ENCODE measurements at places on chromosomes 2 and 18.

GRCh38 chr2:231378026-231378722 is 17.3 kb upstream of the B3GNT7 start:
- DNase-seq: peak; percentile 53

DNA sequence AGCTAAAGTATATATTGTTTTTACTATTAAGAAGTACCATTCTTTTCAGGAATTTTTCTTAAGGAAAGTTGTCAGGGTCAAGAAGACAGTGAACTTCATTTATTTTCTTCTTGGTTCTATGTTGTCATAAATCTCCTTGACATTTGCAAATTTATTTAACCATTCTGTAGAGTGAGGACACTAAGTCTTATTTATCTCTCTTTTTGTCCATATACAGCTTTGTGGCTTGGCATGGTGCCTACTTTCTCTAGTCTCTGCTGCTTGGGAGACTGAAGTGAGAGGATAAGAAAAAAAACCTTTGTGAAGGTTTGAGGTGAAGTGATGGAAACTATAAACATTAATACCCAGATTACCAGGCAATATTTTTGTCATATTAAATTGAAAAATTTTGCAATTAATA is 1389.4 kb downstream of the SUCLG1 start:
- no peak for DNase-seq

DNA sequence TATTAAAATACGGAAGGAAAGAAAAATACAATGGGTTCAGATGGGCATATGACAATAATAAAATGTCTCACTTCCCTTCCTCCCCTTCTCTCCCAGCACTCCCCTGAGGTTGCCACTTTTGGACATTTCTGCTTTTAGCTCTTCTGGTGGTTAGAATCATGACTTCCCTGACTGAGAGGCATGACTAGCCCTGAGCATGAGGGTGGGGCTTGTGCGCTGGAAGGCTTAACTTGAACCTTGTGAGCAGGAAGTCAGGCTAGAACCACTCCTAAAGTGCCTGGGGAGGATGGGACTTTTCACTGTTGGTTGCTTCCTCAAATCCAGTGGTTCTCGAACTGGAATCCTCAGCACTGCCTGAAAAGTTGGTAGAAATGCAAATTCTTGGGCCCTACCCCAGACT is 19.7 kb upstream of the ARHGAP25 start:
- no peak for DNase-seq

GRCh38 chr2:24317491-24317920 is 42.8 kb downstream of the ITSN2 start:
- DNase-seq: no peak

DNA sequence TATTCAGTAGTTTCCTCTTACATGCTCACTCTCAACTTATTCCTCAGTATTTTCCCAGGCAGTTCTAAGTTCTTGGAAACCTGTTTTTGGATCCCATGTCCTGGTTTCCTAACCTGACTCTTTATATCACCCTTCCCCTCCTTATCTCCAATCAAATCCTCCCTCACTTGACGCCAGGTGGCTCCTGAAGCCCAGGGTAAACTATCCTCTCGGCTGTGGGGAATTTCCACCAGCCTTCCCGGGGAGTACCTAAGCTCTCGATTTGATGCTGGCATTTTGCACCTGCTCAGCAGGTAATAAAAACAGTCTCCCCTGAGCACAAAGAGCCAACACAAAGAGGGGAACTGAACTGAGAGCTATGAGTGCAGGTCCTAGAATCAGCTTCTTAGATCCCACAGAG is 538.0 kb downstream of the SLC4A3 start:
- peak; percentile 39 for DNase-seq

DNA sequence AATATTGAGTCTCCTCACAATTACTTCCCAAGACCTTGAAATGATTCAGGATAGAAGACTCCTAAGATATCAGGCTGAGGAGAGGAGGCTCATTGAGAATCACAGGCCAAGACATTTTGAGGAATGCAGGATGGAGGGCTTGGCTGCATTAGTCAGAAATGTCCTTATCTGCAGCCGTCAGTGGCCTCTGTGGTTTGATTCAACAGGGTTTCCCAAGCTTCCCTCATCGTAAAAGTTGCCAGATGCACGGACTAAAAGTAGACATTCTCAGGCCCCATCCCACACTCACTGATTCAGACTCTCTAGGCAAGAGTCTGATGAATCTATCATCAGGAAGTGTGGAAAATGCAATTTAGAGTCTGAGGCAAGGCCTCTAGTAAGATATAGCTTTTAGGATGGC is 34.0 kb upstream of the TMEM178A start:
- no peak for DNase-seq

- DNase-seq: no peak
Measured at GRCh38 chr2:21307037-21307436, 183.3 kb downstream of the TDRD15 start.

GRCh38 chr2:230901006-230901405 is 24.0 kb downstream of the GPR55 start:
- no peak for DNase-seq
